Activated T-helper 1 cell treated with Interleukin-2 at 50 U/mL for 16 hours (primary cell): ENCODE measurements at places on chromosomes 12 and 14.

GRCh38 chr14:89870316-89870715, 84.2 kb downstream of the EFCAB11 start:
- DNase-seq = no peak

GRCh38 chr12:53254816-53255545, 13.1 kb upstream of the ESPL1 start:
- DNase-seq = no peak

GRCh38 chr12:131131808-131132117, 178.1 kb downstream of the ADGRD1 start:
- DNase-seq = no peak

- DNase-seq = no peak
Observed at GRCh38 chr12:42916143-42916542, 326.6 kb upstream of the PRICKLE1 start.

DNA sequence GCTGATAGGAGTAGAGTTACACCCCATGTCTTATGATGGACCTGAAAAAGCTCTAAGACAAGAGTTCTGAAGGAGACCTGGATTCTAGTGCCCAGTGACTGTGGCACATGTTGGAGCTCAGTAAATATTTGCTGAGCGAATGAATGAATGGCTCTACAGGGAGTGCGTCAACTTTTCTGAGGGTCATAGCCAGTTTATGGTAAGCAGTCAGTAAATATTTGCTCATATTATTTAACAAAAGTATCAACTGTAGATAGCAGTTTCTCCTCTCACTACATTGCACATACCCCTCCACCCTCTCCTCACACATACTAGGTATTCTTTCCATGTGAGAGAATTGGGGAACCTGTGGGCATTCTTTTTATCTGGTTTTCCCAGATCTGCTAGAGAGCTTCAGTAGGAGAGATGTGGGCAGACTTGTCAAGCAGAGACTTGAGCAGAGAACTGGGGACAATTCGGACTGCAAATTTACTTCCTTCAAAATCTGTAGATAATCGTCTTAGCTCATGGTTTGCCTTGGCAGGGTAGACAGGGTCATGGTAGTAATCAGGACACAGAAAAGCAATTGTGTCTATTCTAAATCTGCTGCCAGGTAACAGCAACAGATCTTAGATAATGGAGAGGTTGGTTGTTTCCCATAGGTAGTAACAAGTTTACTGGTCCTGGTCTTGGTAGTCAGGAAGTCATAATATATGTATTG, 5.7 kb downstream of the SLC4A8 start:
- no peak for DNase-seq

DNA sequence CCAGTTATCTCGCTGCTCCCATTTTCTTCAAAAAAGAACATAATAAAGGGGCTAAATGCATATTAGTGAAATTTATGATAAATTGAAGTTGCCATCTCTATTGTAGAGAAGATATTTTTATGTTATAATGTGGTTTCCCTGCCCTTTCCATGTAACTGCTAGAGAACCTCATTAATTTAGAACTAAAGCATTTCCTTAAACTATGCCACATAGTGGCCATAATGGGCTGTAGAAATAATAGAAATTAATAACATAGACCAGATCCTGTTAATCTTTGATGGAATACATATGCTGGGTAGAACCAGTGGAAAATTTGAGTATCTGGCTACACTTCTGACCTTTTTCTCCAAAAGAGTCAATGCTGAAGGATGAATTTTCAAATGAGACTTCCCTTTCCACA, 376.7 kb downstream of the PDZRN4 start:
- DNase-seq = no peak

DNA sequence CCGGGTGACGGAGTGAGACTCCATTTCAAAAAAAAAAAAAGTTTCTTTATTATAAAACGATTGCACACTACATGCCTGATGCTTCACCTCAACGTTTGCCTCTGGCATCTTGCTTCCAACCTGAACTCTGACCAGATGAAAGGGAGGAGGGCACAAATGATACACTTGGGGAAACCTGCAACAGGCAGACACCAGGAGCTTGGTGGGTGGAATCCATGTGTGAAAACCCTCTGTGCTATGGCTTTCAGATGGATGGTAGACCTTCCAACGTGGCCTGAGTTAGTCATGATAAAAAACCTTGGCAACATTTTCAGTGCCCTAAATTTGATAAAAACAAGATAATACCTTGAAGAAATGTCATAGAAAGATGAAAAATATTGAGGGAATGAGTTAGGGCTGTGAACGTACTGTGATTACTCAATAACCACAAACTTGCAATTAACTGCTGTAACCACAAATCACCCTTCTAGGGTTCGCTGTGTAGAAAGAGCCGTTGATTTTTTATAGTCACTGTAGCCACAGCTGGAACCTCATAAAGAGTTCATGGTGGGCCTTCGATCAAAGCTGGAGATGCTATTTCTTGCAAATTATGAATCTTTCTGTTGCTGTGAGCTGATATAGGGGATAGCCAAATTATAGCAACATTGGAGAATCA, 26.1 kb upstream of the GZMB start:
- DNase-seq = no peak
